CD14-positive monocyte (primary cell): ENCODE measurements at places on chromosomes 2 and 18.

DNA sequence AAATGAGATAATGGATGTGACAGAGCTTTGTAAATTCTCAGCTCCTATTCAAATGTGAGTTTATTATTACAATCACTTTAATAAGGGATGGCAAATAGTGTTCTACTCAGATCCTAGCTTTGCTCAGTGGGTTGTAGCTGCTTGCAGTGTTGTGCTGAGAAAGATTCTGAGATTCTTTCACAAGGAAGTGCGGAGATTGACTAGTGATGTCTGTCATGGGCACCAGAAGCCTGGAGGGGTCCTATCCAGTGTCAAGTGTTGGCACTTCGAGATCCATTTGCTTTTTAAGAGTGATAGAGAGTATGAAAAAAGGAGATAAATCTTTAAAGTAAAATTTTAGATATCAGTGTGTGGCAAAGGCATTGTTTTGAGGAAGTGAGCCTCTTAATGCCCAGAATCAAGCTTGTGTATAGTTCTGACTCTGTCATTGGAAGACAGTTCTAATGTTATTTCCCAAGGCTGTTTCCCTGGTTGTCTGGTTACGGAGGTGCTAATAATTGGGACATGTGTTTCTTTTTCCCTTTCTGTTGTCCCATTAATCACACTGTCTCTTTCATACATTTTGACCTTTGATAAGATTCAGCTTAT lies 181.7 kb upstream of the SPRED2 start:
- no peak for DNase-seq

DNA sequence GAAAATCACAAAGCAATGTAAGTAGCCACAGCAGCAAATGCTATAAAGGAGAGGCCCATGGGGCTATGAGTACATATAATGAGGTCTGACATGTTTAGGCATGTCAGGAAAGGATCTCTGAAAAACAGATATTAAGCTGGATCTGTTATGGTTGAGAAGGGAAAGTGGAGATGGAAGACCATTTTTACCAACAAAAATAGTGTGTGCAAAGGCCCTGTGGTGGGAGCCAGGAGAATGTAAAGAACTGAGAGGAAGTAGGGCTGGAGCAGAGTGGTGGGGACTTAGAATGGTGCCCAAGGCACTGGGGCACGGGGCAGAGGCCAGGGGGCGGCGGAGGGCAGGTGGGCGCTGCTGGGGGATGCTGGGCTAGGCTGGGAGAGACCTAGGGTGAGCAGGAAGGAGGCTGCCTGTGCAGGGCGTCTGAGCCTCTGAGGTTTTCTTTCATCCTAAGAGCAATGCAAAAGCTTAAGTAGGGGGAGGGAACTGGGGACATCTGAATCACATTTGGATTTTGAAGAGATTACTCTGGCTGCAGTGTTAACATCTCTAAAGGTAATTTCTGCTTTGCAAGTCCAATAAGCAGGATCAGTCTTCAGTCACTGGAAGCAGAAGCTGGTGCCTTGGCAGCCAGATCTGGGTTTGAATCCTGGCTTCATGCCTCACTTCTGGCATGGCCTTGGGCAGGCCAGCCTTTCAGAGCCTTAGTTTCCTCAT lies 4.9 kb upstream of the AGFG1 start:
- DNase-seq = no peak

GRCh38 chr2:54741250-54741649 lies 17.8 kb downstream of the EML6 start:
- DNase-seq = no peak

- no peak for DNase-seq
Measured at GRCh38 chr2:148459377-148459778, 185.2 kb upstream of the EPC2 start.

DNA sequence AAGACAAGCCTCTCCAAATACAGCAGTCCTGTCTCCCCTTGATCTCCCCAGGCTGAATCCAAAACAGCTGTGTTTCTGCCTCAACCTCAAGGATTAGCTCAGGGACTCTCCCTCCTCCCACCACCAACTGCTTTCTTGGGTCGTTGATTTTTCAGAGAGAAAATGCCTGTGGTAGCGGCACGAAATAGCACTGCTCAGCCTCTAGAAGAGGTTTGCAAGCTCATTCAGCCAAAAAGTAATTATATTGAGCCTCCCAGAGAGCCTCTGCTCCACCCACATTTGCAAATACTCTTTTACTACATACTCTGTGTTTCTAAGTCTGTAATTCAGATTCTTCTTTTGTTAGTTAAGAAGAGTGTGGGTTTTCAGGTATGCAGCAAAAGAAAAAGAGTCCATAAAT lies 396.4 kb upstream of the TNP1 start:
- no peak for DNase-seq

GRCh38 chr2:71930049-71930681 lies 217.5 kb downstream of the CYP26B1 start:
- no peak for DNase-seq

DNA sequence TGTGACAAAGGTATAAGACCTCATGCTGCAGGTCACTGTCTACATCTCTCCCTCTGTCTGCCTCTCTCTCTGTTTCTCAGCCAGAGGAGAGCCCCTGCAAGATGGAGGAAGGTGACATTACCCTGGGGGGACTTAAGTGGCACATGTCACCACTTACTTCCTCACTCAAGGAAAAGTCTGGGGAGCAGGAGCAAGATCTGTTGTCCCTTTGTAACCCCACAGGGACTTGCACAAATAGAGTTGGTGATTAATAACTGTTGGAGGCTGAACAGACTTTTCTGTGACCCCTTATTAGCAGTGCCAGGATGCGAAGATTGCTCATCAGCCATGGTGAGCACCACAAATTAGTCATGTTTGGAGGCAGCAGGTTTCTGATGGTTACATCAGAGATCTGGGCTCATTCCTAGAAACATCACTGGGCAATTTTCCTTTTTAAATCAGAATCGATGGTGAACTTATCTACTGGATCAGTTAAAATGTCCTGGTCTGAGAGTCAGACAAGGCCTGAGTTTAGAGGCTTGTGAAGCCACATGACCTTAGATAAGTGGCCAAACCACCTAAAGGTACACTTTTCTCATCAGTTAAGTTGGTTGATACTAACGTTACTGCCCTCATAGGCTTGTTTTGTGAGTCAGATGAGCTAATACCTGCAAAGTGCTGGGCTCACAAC lies 81.2 kb upstream of the LTBP1 start:
- no peak for DNase-seq

DNA sequence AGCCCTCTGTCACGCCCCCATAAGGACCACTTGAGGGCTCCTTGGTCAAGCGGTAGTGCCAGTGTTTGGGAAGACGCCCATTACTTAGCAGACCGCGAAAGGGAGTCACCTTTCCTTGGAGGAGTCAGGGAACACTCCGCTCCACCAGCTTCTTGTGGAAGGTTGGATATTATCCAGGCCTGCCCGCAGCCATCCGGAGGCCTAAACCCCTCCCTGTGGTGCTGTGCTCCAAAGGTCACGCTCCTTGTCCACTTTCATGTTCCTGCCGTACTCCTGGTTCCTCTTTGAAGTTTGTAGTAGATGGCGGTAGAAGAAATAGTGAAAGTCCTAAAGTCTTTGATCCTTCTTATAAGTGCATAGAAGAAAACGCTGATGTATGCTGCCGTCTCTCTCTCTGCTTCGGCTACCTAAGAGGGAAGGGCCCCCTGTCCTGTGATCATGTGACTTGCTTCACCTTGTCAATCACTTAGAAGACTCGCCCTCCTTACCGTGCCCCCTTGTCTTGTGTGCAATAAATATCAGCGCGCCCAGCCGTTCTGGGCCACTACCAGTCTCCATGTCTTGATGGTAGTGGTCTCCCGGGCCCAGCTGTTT lies 1.7 kb upstream of the CATIP start:
- DNase-seq = no peak

DNA sequence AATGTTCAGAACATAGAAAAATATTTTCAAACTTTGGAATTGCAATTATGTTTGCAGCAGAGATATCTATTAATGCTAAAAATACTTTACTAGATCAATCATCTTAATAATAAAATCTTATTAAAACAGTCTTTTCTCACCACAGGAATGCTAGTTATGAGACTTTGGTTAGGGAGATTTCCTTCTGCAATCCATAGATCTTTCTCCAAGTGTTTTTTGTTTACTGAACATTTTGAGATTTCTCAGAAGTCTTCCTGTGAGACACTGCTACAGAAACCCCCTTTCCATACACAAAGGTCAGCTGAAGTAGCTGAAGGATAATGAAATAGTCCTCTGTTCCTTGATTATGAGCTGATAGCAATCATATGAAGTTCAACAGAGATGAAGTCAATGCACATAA lies 59.4 kb upstream of the RAPH1 start:
- no peak for DNase-seq

DNA sequence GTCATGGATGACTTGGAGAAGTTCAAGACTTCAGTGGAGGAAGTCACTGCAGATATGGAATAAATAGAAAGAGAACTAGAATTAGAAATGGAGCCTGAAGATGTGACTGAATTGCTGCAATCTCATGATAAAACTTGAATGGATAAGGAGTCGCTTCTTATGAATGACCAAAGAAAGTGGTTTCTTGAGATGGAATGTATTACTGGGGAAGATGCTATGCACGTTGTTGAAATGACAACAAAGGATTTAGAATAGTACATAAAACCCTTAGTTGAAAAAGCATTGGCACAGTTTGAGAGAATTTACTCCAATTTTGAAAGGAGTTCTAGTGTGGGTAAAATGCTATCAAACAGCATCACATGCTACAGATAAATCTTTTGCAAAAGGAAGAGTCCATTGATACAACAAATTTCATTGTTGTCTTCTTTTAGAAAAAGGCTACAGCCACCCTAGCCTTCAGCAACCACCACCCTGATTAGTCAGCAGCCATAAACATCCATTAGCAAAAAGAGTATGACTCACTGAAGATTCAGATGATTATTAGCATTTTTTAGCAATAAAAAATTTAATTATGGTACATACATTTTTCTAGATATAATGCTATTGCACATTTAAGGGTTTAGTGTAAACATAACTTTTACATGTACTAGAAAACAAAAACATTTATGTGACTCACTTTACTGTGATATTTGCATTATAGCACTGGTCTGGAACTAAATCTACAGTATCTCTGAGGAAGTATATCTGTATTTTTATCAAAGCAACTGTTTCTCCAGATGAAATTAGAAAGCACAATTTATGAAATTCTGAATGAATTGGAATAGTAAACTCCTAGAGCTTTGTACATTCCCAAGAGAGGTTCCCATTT lies 110.5 kb upstream of the TACR1 start:
- no peak for DNase-seq

- DNase-seq = no peak
Measured at GRCh38 chr18:61894751-61895524, 2.1 kb upstream of the RNF152 start.

- no peak for DNase-seq
Measured at GRCh38 chr2:30306522-30306921, 75.2 kb downstream of the LBH start.
